Cardiac atrium fibroblast (primary cell): ENCODE measurements at places on chromosomes 3 and 15. TPM values are rescaled to one million over a fixed set of nuclear protein-coding genes. Genes with fewer than 3 reads are reported as not detected.

CILP gene
- under 0.01 and 0.16 TPM in 2 replicates for total RNA-seq

PLSCR1 gene
- total RNA-seq: 223 and 257 TPM in 2 replicates

PIERCE2 gene
- total RNA-seq: 0.18 and 3.7 TPM in 2 replicates

CKMT1B gene
- total RNA-seq: not detected in 2 replicates

SAMMSON gene
- total RNA-seq: 0.16 TPM in 1 of 2 replicates, not detected in the other
